ENCODE measurements at places on chromosomes 11 and 22. TPM values are rescaled to one million over a fixed set of nuclear protein-coding genes. Genes with fewer than 3 reads are reported as not detected.

GRCh38 chr22:24969560-24970301 is 17.2 kb downstream of the KIAA1671 start:
- no peak for DNase-seq

GRCh38 chr11:6817694-6818093 is 18.2 kb upstream of the OR6A2 start:
- DNase-seq, result no peak

GRCh38 chr22:17954860-17955587 is 69.3 kb downstream of the MICAL3 start:
- DNase-seq, result no peak

GRCh38 chr11:130636722-130637464 is 188.4 kb downstream of the ADAMTS15 start:
- DNase-seq, result no peak

GRCh38 chr11:203056-203944 is 3.9 kb downstream of the BET1L start:
- DNase-seq, result no peak

DNA sequence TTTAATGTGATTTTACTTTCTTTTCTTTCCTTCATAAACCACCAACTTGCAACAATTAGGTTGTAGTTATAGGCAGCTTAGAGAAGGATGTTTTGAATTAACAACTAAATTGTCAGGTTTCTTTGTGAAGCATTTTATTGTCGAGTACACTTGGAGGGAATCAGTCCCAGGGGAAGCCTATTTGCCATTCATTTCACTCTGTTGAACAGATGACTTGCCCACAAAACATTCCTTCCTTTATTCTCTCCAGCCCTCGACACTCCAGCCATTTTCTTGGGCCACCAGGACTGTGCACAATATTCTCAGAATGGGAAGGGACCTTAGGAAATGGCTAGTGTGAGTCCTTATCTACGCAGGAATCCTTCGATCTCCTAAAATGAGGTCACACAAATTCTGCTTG is 620.6 kb downstream of the SOX6 start:
- no peak for DNase-seq

DNA sequence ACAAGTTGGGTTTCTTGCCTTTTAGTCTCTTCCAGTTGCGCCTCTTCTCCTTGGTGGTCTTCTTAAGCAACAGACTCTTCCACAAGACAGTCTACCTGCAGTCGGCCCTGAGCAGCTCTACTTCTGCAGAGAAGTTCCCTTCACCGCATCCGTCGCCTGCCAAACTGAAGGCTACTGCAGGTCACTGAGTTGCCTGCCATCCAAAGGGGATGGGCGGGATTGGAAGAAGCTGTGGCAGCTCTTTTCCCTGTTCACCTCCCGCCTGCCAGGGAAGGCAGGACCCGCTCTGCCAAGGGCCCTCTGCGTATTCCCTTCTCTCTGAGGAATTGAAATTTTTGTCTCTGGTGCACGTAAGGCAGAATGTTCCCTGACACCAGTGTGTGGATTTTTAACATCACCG is 9.2 kb upstream of the STT3A start:
- no peak for DNase-seq

GRCh38 chr22:28779833-28780232 is 7.3 kb downstream of the CCDC117 start:
- no peak for DNase-seq

- DNase-seq, result no peak
Measured at GRCh38 chr11:45754261-45754709, 50.7 kb upstream of the SLC35C1 start.

- DNase-seq, result no peak
Measured at GRCh38 chr11:99968336-99968735, 718.8 kb upstream of the ARHGAP42 start.

GRCh38 chr11:134333946-134334345 is 2.2 kb downstream of the GLB1L2 start:
- no peak for DNase-seq

DNA sequence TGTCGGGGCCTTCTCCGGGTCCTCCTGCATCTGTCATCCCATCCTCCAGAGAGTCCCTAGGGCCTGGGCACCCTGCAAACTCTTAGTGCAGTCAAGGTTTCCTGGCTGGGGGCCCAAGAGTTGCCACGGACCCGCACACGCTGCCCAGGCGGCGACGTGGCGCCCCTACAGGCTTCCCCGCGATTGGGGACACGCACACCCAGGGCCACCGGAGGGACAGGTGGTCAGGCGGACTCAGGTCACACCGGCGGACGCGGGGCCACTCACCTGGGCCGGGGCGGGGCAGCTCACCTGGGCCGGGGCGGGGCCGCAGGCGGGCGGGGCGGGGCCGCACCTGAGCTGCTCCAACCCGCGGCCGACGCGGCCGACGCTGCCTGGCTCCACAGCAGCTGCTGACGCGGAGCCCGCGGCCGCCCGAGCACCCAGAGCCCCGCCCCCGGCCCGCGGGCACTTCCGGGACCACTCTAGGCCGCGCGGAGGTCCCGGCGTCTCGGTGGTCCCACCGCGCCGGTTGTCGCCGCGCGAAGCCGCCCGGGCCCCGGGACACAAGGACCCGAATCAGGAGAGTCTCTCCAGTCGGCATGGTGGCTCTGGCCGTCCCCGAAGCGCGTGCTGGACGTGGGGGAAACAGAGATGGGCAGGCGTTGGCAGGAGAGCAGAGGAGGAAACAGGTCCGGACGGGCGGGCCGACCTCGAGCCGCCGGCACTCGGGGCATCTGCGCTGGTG is at the start of gene ZNF70:
Gene ZNF70, minus strand, starts transcription at position 399 of the 727 bp plus-strand sequence. CDS start 5,972 bp downstream, outside the sequence.
- peak; percentile 30 for DNase-seq

GRCh38 chr11:111221208-111221607 is 24.3 kb upstream of the POU2AF2 start:
- no peak for DNase-seq

GRCh38 chr11:60195923-60196368 is 13.1 kb upstream of the MS4A6A start:
- no peak for DNase-seq

- DNase-seq, result no peak
Measured at GRCh38 chr11:84420271-84420670, 1134.1 kb upstream of the CCDC90B start.

DNA sequence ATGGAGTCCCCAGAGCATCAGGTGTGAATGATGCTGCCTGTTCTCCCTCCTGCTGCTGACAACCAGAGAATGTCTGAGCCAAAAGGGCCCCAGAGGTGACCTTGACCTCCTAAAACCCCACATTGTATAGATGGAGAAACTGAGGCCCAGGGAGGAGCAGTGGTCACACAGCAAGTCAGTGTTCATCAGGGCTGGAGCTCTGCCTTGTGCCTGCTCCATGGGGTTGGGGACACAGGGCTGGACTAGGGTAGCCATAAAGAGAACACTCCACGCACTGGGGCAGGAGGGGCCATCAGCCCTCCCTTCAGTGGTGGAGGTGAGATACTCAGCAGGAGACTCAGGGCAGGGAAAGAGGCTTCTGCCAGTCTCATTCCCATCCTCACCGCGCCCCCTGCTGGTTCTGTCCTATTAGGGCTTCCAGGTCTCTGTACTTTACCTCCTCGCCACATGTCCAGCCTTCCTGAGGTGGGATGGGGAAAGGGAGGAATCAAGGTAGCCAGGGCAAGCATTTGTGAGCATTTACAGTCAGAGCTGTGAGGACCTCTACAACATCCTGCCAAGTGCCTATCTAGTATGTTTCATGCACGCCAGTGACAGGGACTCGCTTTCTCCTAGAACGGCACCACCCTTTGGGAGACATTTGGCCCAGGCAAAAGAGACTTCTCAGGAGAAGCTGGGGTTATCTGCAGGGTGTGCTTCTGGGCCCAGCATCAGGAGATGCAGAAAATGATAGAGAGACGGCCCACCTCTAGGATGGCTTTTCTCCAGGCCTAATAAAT is 43.2 kb downstream of the NEU3 start:
- DNase-seq, result peak; percentile 49

GRCh38 chr11:99020352-99021225 is at the start of gene CNTN5:
TSS of gene CNTN5 (plus strand) at chr11:99020949.
- DNase-seq, result no peak

DNA sequence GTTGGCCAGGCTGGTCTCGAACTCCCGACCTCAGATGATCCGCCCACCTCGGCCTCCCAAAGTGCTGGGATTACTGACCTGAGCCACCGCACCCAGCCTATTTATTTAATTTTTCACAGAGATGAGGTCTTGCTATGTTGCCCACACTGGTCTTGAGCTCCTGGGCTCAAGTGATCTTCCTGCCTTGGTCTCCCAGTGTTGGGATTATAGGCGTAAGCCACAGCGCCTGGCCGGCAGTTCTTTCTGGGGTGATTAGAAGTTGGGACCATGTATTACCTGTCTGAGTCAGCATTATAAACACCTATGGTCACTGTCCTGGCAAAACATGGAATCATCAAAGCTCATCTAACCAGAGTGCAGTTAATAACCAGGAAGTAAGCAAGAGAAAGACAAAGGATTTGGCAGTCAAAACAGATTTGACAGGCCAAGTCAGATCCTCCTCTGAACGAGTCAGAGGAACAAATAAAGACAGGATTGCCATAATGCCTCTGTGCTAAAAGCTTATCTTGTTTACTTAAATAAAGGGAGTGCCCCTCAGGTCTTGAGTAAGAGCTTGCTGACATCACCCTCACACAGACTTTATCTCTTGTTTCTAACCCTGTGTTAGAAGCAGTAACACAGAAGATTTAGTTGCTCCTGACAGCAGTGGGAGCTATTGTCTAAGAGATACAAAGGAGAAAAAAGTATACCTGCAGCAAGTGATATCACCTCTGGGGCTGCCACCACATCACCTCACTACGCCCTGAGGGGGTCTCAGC is 3.7 kb downstream of the SERPIND1 start:
- DNase-seq, result peak; percentile 81

GRCh38 chr11:46309814-46310259 is 32.4 kb downstream of the CREB3L1 start:
- DNase-seq, result no peak

Gene MEI1
- polyA plus RNA-seq, result 0.22 TPM

Gene PANX2
- polyA plus RNA-seq, result 1.1 TPM

Gene PIWIL4
- 1.0 TPM for polyA plus RNA-seq

Gene MN1
- polyA plus RNA-seq, result 2.7 TPM

Gene SLC37A2
- polyA plus RNA-seq, result 0.99 TPM

Gene MS4A6E
- not detected for polyA plus RNA-seq

Gene FGF19
- polyA plus RNA-seq, result not detected

Gene RBFOX2
- 253 TPM for polyA plus RNA-seq

Gene IL17REL
- not detected for polyA plus RNA-seq

Gene LRRC74B
- polyA plus RNA-seq, result not detected

Gene ARHGAP8
- 0.16 TPM for polyA plus RNA-seq

Gene DEUP1
- polyA plus RNA-seq, result not detected

All from AG04450 (cell line).